ENCODE measurements at places on chromosomes 3 and 15. TPM values are rescaled to one million over a fixed set of nuclear protein-coding genes. Genes with fewer than 3 reads are reported as not detected.

DNA sequence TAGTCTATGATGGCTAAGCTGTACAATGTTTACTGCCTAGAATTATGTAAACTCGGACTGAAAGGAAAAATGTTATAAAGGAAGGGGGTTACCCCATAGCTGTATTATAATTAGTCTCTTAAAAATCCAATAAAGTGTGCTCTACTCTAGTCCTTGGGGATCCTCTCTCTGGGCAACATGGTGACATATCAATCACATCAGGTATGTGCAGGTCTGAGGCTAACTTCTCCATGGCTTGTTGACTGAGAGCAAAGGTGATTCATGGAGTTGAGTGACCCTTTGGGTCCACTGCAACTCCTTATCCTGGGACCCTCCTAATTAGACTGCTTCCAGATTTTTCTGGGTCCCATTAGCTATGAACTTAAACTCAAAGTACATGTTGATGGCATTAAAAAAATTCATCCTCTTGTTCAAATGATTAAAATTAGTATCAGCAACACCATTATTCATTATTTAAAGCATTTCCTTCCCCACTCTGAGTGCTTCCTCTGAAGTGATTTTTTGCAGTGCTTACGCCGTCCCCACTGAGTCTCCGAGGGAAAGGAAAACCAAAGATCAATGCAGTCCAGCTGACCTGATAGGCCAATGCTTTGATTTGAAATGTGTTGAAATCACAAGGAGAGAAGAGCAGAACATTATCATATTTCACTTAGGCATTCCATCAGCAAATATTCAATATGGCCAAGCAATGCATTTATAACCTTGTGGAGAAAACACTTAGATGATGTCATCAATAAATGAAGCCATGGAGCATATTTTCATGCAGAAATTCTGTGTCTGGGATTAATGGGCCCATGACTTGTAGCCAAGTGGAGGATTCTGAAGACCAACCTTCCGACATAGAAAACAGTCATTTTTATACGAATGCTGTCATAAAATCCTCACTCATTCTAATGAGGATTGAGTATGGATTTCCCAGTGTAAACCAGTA lies 161.7 kb upstream of the CRBN start:
- H3K27me3 ChIP-seq, result no peaks in the 10 kb centered on the region
- H3K4me1 ChIP-seq, result no peaks in the 10 kb centered on the region
- H3K4me3 ChIP-seq, result no peak overlapping the region
- H3K27ac ChIP-seq, result no peak overlapping the region
- DNase-seq, result no peak

- no peak overlapping the region for H3K4me3 ChIP-seq
- H3K27me3 ChIP-seq, result no peaks in the 10 kb centered on the region
- H3K27ac ChIP-seq, result no peak overlapping the region
- no peak for DNase-seq
- no peaks in the 10 kb centered on the region for H3K4me1 ChIP-seq
These were observed 566.7 kb upstream of the ZNF717 start for GRCh38 chr3:76352051-76352450.

DNA sequence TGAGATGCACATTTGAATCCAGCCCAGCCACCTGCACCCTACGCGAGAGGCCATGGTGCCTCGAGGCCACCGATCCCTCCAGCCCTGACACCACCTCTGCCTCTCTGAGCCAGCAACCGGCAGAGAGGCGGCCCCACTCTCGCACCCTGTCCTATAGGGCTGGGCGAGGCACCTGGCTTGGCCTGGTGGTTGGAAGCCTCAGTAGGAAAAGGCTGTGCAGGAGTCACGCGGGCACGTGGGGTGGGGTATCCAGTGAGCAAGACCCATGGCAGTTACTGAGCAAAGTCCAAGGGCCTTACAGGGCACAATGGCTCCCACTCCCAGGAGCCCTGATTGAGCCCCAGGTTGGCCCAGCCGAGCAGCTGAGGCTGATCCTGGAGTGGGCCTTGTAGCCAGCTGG lies 12.4 kb upstream of the DUSP7 start:
- H3K4me3 ChIP-seq, result no peak overlapping the region
- no peaks in the 10 kb centered on the region for H3K4me1 ChIP-seq
- no peaks in the 10 kb centered on the region for H3K27me3 ChIP-seq
- no peak for DNase-seq
- H3K27ac ChIP-seq, result no peak overlapping the region

The NR1I2 gene
- 0.55 TPM for total RNA-seq

The PLA1A gene
- 1.8 TPM for total RNA-seq

- no peak overlapping the region for H3K4me3 ChIP-seq
- peaks cover 7% of the 10 kb centered on the region for H3K4me1 ChIP-seq
- H3K36me3 ChIP-seq, result no peaks in the 10 kb centered on the region
- no peak for DNase-seq
- H3K27me3 ChIP-seq, result no peaks in the 10 kb centered on the region
These were observed 35.1 kb downstream of the MDFIC2 start for GRCh38 chr3:70277304-70277703.

- no peak overlapping the region for H3K4me3 ChIP-seq
- DNase-seq, result no peak
- H3K27ac ChIP-seq, result no peak overlapping the region
These were observed 123.1 kb downstream of the FMN1 start for GRCh38 chr15:33071451-33071850.

DNA sequence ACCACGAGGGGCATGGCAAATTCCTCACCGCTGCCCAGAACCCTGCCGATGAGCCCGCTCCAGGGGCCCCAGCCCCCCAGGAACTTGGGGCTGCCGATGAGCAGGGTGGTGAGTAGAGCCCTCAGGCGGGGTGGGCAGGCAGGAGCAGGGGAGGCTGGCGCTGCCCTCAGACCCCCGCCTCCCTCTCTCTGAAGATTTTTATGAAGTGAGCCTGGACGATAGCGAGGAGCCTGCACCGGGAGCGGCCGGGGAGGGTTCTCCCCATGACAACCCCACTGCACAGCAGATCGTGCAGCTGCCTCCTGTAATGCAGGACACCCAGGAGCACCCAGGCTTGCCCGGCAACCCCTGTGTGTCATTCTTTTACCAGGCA lies 56.7 kb upstream of the UBE2Q2 start:
- DNase-seq, result no peak
- H3K27me3 ChIP-seq, result peaks cover 8% of the 10 kb centered on the region
- no peak overlapping the region for H3K27ac ChIP-seq

- H3K4me3 ChIP-seq, result no peak overlapping the region
- no peaks in the 10 kb centered on the region for H3K27me3 ChIP-seq
- no peaks in the 10 kb centered on the region for H3K36me3 ChIP-seq
These were observed 118.7 kb downstream of the KCNH8 start for GRCh38 chr3:19267040-19267439.

The TOMM70 gene
- 56.9 TPM for total RNA-seq

The DNAH12 gene
- 13.4 TPM for total RNA-seq

- no peak overlapping the region for H3K4me3 ChIP-seq
- no peak for DNase-seq
- no peaks in the 10 kb centered on the region for H3K27me3 ChIP-seq
These were observed 40.2 kb downstream of the EPHB3 start for GRCh38 chr3:184601576-184602371.

The DUOXA2 gene
- total RNA-seq, result 0.48 TPM

The GAP43 gene
- total RNA-seq, result 0.31 TPM

The SEMA3G gene
- total RNA-seq, result 10.6 TPM

Data from lung (tissue), 17 donors.